Testis (tissue), 5 donors: ENCODE measurements at places on chromosomes 3 and 15. TPM values are rescaled to one million over a fixed set of nuclear protein-coding genes. Genes with fewer than 3 reads are reported as not detected.

DNA sequence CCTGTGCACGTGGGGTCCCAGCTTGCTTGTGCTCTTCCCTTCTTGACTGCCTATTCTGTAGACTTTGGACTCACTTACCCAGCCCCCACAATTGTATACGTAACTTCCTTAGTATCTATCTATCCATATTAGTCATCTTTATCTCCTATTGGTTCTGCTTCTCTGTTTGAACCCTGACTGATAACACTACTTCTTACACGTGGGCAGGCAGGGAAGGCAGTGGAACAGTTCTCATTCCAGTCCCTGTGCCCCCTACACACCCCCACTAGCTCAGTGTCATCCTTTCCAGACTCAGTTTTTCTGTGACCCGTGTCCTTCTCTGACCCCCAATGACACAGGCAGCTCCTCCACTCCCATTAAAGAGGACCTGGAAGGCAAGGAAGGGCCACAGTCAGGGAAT is 74.2 kb upstream of the FBN1 start:
- H3K27me3 ChIP-seq: no peaks in the 10 kb centered on the region
- no peak overlapping the region for H3K4me3 ChIP-seq
- H3K36me3 ChIP-seq: no peaks in the 10 kb centered on the region
- no peak overlapping the region for H3K27ac ChIP-seq
- DNase-seq: no peak

GRCh38 chr3:63914312-63914711 is 2.1 kb upstream of the SCAANT1 start:
- H3K27me3 ChIP-seq: no peaks in the 10 kb centered on the region
- H3K4me1 ChIP-seq: peaks cover 12% of the 10 kb centered on the region
- no peak overlapping the region for H3K4me3 ChIP-seq
- peak; percentile 47 for DNase-seq
- no peak overlapping the region for H3K27ac ChIP-seq

- no peaks in the 10 kb centered on the region for H3K36me3 ChIP-seq
- H3K4me1 ChIP-seq: peaks cover 51% of the 10 kb centered on the region
- H3K4me3 ChIP-seq: no peak overlapping the region
Observed at GRCh38 chr3:51686512-51687215, 15.6 kb downstream of the TEX264 start.

- DNase-seq: no peak
- no peaks in the 10 kb centered on the region for H3K36me3 ChIP-seq
- H3K4me1 ChIP-seq: no peaks in the 10 kb centered on the region
- no peaks in the 10 kb centered on the region for H3K27me3 ChIP-seq
- H3K27ac ChIP-seq: no peak overlapping the region
Observed at GRCh38 chr3:194112120-194113106, 23.5 kb upstream of the HES1 start.

- no peaks in the 10 kb centered on the region for H3K27me3 ChIP-seq
- no peaks in the 10 kb centered on the region for H3K36me3 ChIP-seq
Observed at GRCh38 chr3:115659253-115660220, 36.2 kb downstream of the GAP43 start.

GRCh38 chr15:77292969-77293558 is 126.8 kb downstream of the PEAK1 start:
- H3K4me3 ChIP-seq: no peak overlapping the region
- H3K27me3 ChIP-seq: no peaks in the 10 kb centered on the region
- DNase-seq: no peak
- no peaks in the 10 kb centered on the region for H3K36me3 ChIP-seq

GRCh38 chr3:79041621-79042020 is 726.2 kb downstream of the ROBO1 start:
- no peak overlapping the region for H3K4me3 ChIP-seq
- H3K36me3 ChIP-seq: no peaks in the 10 kb centered on the region
- no peaks in the 10 kb centered on the region for H3K4me1 ChIP-seq
- DNase-seq: no peak
- no peak overlapping the region for H3K27ac ChIP-seq
- no peaks in the 10 kb centered on the region for H3K27me3 ChIP-seq

DNA sequence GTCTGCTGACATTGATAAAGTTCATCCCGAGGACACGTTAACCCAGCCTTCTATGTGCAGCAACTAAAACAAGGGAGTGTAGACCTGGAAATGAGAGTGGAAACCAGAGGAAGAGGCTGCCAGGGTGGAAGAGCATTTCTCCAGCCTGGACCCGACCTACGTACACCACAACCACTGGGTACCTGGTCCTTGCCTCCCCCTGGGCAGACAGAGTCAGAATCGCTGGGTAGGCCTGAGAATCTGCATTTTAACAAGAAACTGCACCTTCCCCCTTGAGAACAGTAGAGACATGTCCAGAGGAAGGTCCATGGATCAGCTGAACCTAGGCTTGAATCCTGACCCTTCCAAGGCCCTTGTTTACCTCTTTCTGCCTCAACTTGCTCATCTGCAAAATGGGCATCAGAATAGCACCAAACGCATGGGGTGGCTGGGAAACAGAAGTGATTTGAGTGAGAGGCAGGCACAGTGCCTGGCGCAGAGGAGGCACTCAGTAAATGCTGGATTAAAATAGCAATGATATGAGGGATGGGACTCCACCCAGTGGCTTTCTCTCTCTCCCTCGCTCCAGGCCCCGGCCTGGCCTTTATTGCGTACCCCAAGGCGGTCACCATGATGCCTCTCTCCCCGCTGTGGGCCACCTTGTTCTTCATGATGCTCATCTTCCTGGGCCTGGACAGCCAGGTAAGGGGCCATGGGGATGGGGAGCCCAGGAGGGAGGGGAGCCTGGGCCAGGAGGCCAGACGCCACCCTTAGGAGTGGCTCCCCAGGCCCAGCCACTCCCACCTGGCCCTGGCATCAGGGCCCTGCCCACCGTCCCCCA is 66.9 kb upstream of the SLC6A1 start:
- H3K27me3 ChIP-seq: no peaks in the 10 kb centered on the region
- H3K4me3 ChIP-seq: no peak overlapping the region
- H3K36me3 ChIP-seq: no peaks in the 10 kb centered on the region
- no peak for DNase-seq

CELSR3 gene
- 14.3 TPM for total RNA-seq
